Activated CD4-positive, alpha-beta T cell treated with anti-CD3 and anti-CD28 coated beads for 48 hours (primary cell): ENCODE measurements at places on chromosomes 4 and X.

DNA sequence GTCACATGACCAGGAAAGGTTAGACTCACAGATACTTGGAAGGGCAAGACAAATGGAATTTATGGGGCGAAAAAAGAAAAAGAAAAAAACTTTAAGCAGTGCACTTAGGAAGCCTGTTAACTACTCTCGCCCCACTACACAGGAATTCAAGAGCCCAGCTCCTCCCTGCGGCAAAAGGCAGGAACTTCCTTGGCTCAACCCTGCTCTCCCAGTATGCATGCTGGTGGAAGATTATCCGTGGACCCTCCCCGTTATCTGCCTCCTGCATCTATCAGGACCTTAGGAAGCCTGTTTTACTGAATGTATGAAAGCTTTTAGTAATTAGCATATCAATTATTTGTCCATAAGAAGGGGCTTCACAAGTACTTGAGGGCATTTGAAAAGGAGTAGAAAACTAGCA, 40.1 kb upstream of the RPA4 start:
- no peak for DNase-seq

GRCh38 chrX:47539860-47540259, 21.1 kb upstream of the ARAF start:
- no peak for DNase-seq

- no peak for DNase-seq
These were observed 94.4 kb downstream of the NLGN4X start for GRCh38 chrX:6134255-6134654.

- no peak for DNase-seq
These were observed 72.5 kb upstream of the KCNIP4 start for GRCh38 chr4:22021106-22021505.

- DNase-seq, result no peak
These were observed 67.8 kb downstream of the NAA11 start for GRCh38 chr4:79257953-79258613.

GRCh38 chr4:8525383-8526120, 54.6 kb upstream of the GPR78 start:
- DNase-seq, result no peak

- peak; percentile 44 for DNase-seq
These were observed 6.8 kb upstream of the ANOS1 start for GRCh38 chrX:8738588-8739189.

- DNase-seq, result peak; percentile 8
These were observed 9.1 kb downstream of the WFS1 start for GRCh38 chr4:6278801-6279197.

- DNase-seq, result no peak
These were observed 7.4 kb upstream of the HDAC6 start for GRCh38 chrX:48794340-48794910.

GRCh38 chr4:69735119-69735518, 25.3 kb downstream of the SULT1B1 start:
- DNase-seq, result no peak

DNA sequence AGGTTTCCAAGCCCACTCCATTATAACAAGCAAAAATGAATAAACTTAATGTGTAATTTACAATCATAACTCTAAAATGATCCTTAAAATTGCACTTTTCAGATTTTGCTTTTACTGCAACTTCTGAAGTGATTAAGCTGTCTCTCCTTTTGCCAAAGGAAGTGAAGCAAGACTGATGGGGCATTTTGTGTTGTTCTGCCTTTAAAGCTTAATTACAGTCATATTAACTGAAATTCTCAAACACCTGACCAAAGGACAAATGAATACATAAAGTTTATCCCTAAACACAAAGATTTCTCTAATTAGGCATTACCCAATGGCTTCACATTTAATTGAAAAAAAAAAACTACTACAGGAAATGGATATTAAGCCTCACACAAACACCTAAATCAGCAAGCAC, 101.8 kb downstream of the ATP11C start:
- DNase-seq, result no peak

GRCh38 chrX:110955706-110956105, 140.3 kb upstream of the PAK3 start:
- no peak for DNase-seq

DNA sequence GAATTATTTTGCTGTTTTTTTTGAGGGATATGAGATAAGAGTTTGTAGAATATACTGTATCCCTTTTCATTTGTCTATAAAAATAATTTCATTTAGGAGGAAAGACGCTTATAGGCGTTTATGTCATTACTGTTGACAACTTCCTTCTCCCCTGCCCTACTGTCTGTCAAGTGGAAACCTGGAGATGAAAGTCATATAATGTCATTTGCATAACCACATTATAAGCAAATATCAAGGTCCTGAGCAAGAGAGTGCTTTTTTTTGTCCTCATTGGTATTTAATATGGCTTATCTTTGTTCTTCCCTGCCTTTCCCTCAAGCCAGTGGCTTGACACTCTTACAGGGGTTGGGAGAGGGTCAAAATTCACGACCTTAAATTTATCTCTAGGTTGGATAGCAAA, 55.8 kb downstream of the LRP2BP start:
- no peak for DNase-seq

GRCh38 chr4:26039639-26040359, 125.8 kb downstream of the SMIM20 start:
- DNase-seq, result no peak

- no peak for DNase-seq
These were observed 47.3 kb upstream of the TLR3 start for GRCh38 chr4:186021461-186022167.

- DNase-seq, result no peak
These were observed 1133.8 kb upstream of the PCDH10 start for GRCh38 chr4:132015321-132015720.

DNA sequence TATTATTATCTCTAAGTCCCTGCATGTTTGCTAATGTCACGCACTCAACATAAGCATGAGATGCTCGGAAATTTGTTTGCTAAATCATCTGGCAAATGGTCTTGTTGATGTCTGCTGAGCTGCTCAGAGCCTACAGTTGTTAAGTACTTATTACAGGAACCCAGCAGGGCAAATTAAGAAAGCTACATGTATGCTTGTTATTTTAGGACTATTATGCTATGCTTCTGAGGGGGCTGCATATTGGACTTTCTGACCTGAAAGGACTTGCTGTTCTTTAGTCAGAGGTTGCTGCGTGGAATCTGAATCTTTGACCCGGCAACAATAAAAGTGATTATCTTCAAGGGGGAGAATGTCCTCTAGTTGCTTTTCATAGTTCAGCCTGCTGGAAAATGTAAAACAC, 36.3 kb upstream of the TENM3 start:
- DNase-seq, result no peak

DNA sequence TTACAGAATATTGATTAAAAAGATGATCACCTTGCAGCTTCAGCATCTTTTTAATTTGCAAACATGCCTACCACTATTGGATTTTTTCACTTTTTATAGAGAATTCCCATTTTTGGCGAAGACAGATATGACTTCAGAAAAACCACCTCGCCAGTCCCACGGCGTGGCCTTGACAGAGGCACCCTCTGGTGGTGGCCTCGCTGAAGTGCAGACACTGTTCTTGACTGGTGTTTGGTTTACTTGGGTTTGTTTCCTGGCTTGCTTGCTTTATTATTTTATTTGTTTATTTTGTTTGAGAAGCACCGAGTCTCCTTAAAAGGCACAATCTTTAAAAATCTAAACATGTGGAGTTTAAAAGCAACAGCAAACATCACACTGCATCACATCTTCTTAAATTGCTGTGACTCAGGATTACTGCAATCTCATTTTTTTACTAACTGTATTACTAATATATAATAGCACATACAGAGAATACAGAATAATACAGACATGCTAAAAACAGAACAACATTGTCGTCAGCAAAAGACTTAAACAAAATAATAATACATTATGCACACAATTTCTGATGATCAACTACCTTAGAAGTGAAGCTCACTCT, 13.1 kb upstream of the AMTN start:
- DNase-seq, result peak; percentile 66
